Cerebellar nuclear complex (tissue), 1 donor: ENCODE measurements at places on chromosomes 1 and 21.

DNA sequence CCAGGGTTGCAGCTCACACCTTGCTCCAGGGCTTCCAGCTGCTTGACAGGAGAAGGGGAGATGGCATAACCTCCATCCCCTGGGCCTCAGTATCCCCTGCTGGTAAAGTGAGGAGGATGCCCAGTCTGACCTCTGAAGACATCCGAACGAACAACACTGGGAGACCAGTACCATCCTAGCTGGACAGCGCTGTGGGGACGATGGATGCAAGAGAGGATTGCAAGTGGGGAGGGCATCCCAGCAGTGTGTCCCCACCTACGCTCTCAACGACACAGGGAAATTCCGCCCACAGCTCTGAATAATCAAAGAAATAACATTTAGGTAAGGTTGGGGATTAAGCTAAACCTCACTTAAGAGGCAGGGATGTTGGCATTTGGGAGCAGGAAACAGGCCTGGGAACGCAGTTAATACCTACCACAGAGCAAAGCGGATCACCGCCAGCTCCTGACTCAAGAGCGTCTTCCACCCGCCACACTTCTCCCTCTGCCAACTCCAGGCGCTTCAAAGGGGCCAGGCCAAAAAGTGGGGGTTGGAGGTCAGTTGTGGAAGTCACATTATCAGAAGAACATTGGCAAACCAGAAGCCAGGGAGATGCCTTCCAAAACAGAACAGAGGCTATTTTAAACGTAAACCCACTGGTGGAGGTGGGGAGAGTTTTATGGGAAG, 47.6 kb downstream of the SSBP3 start:
- DNase-seq: no peak

DNA sequence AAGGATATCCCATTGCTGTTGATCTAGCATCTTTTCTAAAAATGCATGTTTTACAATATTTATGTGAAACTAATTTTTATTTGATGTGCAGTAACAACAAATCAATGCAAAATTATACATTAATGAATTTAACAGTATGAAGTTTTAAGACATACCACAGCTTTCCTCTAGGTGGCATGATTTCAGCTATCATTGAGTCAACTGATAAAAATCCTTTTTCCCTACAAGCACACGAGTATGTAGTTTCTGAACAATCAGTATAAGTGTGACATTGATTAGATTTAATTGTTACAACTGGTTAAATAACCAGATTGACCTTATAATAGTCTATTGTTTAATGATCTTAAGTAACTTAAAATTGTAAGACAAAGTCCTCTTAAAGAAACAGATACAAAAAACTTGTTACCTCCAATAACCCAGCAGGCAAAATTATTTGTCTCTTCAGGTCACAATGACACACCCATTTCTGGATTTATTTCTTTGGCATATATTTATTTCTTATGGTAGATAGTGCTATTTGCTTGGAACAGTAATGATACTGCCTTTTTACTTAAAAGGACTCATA, 5.8 kb upstream of the TGFB2 start:
- DNase-seq: no peak

DNA sequence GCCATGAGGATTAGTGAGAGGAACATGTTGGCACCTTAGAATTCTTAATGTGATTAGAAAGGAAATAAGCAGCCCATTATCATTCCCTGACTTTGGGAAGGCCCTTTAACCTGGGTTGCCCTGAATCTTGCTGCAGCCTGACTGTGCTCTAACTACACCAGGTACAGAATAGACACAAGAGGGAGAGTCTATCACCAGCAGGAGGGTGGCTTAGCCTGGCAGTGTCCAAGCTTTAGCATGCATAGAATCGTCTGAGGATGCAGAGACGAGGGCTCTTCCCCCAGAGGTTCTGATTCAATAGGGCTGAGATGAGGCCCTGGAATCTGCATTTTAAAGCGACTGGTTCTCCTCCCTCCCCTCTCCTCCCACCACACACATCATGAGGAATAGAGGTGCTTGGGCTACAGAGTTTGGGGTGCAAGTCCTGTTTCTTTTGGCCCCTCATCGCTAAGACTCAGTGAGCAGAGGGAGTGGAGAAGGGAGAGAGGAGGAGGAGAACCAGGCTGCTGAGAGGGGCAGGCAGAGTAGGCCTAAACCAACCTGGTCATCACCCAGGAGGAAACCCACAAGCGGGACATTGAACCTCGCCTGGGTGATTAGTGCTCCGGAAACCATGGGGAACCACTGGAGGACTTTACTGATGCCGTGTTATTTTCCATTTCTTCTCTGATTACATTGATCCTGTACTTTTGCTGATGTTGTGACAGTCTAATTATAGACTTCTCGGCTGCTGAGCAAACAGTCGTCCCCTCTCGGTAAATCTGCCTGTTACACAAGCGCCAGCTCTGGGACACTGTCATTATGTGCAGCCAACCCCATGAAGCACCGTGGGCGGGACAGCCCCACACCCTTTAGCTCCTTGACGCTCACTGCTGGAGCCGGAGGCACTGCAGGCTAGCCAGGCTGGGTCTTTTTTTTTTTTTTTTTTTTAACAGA, 6.3 kb upstream of the TENT5C start:
- no peak for DNase-seq

- DNase-seq: no peak
These were observed 17.0 kb downstream of the MFN2 start for GRCh38 chr1:11997081-11997850.

DNA sequence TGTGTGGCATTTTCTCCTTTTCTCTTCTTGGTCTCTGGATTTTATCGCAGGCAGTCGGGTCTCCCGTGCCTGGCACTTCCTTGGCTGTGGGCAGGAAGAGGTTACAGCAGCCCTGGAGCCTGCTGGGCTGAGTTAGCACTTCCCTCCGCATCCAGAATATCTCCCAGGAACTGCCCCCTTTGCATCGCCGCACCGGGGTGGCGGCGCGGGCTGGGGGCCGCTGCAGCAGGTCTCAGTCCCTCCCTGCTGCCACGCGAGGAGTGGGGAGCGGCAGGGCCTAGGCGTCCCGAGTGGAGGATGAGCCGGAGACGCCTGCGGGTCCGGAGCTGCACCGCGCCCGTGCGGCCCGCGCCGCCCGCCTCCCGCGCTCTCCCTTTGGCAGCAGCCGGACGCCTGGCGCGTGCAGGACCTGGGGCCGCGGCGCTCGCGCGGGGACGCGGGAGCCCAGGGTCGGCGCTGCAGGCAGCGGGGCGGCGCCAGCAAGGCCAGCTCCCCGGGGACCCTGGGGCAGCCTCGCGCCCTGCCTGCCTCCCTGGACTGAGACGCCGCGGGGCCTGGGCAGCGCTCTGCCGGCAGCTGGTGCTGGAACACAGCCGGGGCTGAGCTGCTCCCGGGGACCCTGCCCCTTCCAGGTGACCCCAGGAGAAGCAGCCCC, 192.8 kb downstream of the PRDM2 start:
- DNase-seq: no peak

- DNase-seq: no peak
These were observed 259.6 kb upstream of the ST6GALNAC5 start for GRCh38 chr1:76607717-76608116.

DNA sequence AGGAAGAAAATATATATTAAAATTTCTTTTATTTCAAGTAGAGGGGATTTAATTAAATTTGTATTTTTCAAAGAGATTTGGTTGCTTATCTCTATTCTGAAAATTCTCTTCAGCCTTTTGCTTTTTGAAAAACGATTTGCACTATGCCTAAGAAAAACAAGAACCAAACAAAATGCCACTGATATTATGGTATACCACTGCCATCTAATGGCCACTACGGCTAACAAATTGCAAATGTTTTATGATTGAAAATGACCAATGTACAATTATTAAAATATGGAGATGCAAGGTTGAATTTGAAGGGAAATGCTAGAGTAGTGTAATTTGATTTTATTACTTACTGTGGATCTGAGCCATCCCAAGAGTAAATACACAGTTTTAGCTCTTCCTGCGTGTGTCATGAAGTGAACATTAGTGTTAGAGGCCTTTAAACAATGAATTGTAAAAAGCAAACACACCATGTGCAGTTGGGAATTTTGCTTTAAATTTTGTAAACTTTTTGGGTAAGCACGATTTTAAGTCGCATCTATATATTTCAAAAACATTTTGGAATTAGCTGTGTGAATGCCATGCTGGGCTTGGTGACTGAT, 137.4 kb upstream of the USP25 start:
- DNase-seq: peak; percentile 14
